Natural killer cell (primary cell): ENCODE measurements at places on chromosomes 13 and 19. TPM values are rescaled to one million over a fixed set of nuclear protein-coding genes. Genes with fewer than 3 reads are reported as not detected.

IGFL2 gene
- total RNA-seq = not detected

UPF3A gene
- 44.7 TPM for total RNA-seq

GRCh38 chr19:51124729-51125128, at the start of gene SIGLEC9:
Gene SIGLEC9, plus strand, starts transcription at chr19:51124906. Its CDS starts 69 bp downstream, at chr19:51124975.
- H3K36me3 ChIP-seq = no peaks in the 10 kb centered on the region
- peak within 1 kb of the TSS; percentile 91 for H3K27ac ChIP-seq
- no peak for DNase-seq
- H3K4me3 ChIP-seq = peak within 1 kb of the TSS; percentile 49

GRCh38 chr13:34672631-34673030, 269.4 kb upstream of the NBEA start:
- H3K27ac ChIP-seq = no peak overlapping the region
- H3K36me3 ChIP-seq = no peaks in the 10 kb centered on the region
- DNase-seq = no peak
- H3K27me3 ChIP-seq = no peaks in the 10 kb centered on the region

DNA sequence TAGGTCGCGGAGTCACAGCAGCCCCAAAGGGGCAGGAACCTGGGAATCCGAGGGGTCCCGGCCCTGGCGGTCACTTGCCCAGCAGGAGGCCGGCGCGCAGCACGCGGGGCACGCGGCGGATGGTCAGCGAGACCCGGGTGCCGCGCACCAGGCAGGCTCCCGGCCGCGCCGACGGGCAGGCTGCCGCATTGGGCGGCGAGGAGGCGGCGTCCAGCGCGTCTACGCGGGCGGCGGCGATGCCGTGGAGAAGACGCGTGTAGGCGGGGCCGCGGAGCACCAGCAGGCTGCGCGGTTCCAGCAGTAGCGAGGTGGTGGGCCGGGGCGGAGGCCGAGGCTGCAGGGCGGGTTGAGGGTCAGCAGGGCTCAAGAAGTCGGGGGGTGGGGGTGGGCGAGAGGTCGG, 607 bp upstream of the SYNE4 start:
- H3K27me3 ChIP-seq = no peaks in the 10 kb centered on the region
- peak; percentile 41 for DNase-seq
- H3K36me3 ChIP-seq = no peaks in the 10 kb centered on the region
- H3K4me1 ChIP-seq = peaks cover 23% of the 10 kb centered on the region
- H3K4me3 ChIP-seq = no peak overlapping the region

GRCh38 chr19:46972311-46972710, 47.3 kb upstream of the NPAS1 start:
- H3K27ac ChIP-seq = no peak overlapping the region
- peaks cover 24% of the 10 kb centered on the region for H3K4me1 ChIP-seq
- no peaks in the 10 kb centered on the region for H3K36me3 ChIP-seq
- H3K4me3 ChIP-seq = no peak overlapping the region
- no peaks in the 10 kb centered on the region for H3K27me3 ChIP-seq
- DNase-seq = no peak

DNA sequence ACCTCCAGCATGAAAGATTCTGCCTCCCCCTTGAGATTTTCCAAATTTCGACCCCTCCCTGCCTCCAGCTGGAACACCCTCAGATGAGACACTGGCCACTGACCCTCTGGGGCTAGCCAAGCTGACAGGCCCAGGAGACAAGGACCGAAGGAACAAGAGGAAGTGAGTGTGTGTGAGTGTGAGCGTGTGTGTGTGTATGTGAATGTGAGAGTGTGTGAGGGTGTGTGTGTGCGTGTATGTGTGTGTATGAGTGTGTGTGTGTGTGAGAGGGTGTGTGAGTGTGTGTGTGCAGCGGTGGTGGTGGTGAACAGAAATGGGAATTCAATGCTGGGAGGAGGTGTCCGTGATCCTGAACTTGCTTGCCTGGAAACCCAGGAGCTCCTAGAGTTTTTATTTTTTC, 13.8 kb downstream of the HRC start:
- no peaks in the 10 kb centered on the region for H3K36me3 ChIP-seq
- peaks cover 3% of the 10 kb centered on the region for H3K27me3 ChIP-seq
- H3K4me1 ChIP-seq = peaks cover 19% of the 10 kb centered on the region
- no peak for DNase-seq
- no peak overlapping the region for H3K27ac ChIP-seq
- no peak overlapping the region for H3K4me3 ChIP-seq

DNA sequence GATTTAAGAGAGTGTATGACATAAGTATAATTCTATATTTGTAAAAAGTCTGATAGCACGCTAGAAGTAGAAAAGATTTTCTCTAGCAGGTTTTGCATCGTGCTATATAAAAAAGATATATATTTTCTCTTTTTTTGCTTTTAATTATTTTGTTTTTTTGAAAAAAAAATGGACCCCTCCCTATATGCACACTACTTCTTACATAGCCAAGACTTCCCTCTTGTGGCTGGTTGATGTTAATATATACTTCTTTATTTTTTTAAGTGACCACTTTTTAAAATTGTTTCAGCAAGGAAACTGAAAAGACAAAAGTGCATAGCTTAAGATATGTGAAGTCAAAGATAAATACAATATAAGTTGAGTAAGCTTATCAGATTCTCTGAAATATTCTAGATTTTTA, 1202.8 kb downstream of the DIAPH3 start:
- no peaks in the 10 kb centered on the region for H3K27me3 ChIP-seq
- H3K4me3 ChIP-seq = no peak overlapping the region
- no peak overlapping the region for H3K27ac ChIP-seq
- no peak for DNase-seq
- no peaks in the 10 kb centered on the region for H3K36me3 ChIP-seq
- H3K4me1 ChIP-seq = no peaks in the 10 kb centered on the region
